ENCODE measurements at places on chromosomes 4 and X.

- no peak for DNase-seq
Observed at GRCh38 chr4:159077702-159078495, 25.0 kb upstream of the RAPGEF2 start.

- no peak for DNase-seq
Observed at GRCh38 chr4:183995570-183995969, 90.5 kb downstream of the STOX2 start.

DNA sequence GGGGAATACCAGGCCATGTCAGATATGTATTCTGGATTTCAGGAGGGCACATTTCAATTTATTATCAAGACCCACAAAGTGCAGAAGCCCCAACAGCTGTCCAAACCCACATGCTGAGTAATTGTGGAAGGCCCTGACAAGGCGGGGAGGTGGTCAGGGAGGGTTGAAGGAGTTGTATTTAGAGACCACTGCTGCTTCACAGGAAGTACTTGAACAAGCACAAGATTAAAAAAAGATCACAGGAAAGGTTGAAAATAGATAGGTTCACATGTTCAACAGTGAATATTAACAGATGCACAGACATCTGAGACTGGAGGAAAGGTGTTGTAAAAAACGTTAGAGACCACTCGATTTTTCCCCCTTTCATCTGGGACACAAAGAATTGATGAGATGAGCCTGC lies 17.9 kb downstream of the ATP8A1 start:
- no peak for DNase-seq

DNA sequence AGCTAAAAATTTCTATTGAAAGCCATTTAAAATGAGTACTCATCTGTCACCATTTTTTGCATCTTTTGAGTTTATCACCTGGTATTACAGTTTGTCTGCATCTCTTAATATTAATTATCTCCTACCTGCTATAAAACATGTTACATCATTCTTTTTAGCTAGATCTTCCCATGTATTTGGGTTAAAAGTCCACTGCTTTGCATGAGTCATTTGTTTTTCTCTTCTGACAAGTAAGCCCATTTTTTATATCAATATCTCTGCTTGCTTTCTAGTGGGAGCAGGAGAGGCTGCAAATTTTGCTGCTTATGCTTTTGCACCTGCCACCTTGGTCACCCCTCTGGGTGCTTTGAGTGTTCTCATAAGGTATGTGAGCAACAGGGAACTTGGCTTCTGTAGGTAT lies 16.1 kb downstream of the NIPAL1 start:
- DNase-seq, result no peak

DNA sequence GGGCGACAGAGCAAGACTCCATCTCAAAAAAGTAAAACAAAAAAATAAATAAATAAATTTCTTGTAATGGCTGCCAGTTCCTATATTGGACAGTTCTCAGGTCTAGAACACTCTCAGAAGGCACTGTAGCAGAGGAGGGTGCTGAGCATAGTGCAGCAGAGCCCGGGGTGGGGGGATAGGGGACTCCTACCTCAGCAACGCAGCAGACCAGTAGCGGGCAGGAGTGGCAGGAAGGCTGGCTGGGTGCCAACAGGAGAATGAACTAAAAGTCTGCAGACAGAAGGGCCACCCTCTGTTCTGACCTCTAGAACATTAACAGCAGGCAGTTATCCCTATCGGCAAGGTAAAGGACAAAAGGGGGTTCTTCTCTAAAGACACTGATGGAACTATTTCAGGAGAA lies 20.2 kb downstream of the PDK3 start:
- no peak for DNase-seq

DNA sequence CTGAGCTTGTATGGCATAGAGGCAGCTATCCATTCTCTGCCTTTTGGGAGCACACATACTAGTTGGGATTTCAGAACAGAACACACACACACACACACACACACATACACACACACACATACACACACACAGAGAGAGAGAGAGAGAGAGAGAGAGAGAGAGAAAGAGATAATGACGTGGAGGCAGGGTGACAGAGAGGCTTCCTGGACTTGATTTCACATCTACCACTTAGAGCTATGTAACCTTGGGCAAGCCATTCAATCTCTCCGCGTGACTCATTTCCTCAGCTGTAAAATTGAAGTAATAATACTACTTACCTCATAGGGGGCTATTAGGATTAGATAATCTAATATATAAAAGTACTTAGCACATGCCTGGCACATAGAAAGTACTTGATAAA lies 12.3 kb upstream of the GRIA3 start:
- no peak for DNase-seq

GRCh38 chrX:136030303-136031191 lies 45.3 kb downstream of the SLC9A6 start:
- no peak for DNase-seq

DNA sequence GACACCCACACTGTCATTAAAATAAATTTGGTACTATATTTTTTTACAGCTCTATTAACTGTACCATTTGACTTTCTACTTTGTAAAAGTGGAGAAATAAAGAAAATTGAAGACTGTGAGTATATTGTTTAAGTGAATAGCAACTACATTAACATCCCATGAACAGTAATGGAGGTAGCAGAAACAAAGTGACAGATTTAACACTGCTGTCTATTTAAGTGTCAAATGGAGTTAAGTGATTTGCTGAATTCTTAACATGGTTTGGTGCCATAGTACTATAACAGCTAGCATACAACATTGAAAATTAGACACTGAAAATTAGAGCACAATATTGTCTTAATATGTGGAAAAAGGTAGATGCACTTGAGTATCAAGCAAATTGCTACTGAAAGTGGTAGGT lies 76.2 kb downstream of the C4orf33 start:
- no peak for DNase-seq

DNA sequence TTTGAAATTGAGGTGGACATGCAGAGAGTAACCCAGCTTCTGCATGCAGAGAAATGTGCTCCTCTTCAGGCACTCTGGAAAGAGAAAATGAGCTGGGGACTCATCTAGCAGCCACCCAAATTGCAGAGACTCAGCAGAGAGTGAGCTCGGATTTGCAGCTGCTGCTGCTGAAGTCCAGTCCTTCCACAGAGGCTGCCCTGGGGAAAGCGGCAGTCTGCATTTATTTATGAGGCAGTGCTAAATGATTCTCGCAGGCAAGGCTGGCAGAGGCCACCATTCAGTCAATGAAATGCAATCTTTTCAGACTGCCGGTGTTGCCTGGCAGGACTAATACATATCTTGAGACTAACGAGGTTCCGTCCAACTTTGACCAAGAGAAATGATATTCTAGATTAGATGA lies 404.8 kb downstream of the NLGN4X start:
- no peak for DNase-seq

- no peak for DNase-seq
Observed at GRCh38 chr4:8192748-8193738, 6.0 kb upstream of the SH3TC1 start.

Measured in substantia nigra (tissue), 51 donors.